ENCODE measurements at places on chromosomes 5 and 9. TPM values are rescaled to one million over a fixed set of nuclear protein-coding genes. Genes with fewer than 3 reads are reported as not detected.
A peak's percentile ranks its signal among the peaks of the same experiment; 100 is the strongest.

DNA sequence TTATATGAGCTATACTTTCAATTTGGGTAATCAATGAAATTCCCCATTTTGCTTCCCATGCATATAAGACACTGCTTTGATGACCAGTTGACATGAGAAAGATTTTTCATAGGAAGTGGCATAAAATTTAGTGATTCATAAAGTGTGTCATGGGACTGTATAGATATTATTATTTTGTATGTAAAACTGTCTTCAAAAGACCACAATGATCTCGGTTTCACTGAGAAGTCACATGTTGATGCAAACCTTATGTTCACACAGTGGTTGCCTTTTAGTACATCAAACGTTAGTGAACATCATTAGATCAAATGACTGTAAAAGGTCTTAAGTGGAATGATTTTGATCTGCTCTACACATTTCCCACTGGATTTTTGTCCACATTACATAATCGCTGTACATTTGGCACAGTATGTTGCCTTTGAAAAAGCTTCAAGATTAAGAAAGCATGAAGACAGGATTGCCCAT, 349.2 kb upstream of the MEF2C start:
- DNase-seq: no peak

DNA sequence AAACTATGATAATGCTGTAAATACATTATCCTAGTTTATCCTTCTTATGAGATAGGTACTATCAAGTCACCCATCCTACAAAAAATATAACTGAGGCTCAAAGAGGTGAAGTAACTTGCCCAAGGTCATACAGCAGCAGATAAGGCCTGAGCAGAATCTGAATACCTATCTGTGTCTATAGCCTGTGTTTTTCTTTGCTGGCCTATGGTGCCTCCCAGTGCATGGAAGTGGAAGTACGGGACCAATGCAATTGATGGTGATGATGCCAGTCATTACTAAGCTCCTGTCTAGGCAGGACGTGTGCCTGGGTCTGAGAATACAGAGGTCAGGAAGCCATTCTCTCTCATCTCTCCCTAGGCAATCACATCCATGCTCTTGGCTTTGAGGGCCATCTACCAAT, 67.8 kb downstream of the FAT2 start:
- peak; percentile 5 for DNase-seq

DNA sequence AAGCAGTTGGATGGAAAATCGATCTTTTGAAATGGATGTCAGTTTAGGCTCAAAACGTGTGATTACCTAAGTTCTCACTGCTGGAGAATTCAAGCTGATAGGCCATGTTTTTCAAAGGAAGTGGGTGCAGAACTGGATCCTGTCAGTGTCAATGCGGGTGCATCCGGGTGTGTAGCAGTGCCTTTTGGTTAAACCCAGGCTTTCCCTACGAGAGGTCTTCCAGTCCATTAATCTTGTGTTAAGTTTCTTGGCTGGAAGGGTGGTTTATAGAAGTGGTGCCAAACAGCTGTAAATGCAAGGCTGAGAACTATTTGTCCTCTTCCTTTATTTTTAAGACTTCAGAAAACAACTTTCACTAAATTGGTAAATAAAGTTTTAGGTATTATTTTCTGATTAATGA, 71.9 kb downstream of the DAPK1 start:
- DNase-seq: peak; percentile 83

DNA sequence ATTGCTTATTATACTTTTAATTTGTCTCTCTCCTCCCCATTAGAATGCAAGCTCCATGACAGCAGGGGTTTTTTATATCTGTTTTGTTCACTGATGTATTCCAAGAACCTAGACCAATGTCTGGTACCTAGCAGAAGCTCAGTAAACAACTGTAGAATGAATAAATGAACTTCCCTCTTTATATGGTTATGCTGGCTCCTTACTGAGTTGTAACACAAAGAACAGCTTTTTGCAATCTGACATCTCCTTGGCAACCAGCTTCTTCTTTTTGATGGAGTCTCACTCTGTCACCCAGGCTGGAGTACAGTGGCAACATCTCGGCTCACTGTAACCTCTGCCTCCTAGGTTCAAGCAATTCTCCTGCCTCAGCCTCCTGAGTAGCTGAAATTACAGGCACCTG, 13.6 kb downstream of the TRMO start:
- no peak for DNase-seq

GRCh38 chr9:27377147-27377807, 80.3 kb upstream of the EQTN start:
- DNase-seq: no peak

- DNase-seq: no peak
Measured at GRCh38 chr5:126055348-126055729, 367.9 kb upstream of the GRAMD2B start.

- DNase-seq: no peak
Measured at GRCh38 chr9:32524892-32525708, 896 bp downstream of the RIGI start.

DNA sequence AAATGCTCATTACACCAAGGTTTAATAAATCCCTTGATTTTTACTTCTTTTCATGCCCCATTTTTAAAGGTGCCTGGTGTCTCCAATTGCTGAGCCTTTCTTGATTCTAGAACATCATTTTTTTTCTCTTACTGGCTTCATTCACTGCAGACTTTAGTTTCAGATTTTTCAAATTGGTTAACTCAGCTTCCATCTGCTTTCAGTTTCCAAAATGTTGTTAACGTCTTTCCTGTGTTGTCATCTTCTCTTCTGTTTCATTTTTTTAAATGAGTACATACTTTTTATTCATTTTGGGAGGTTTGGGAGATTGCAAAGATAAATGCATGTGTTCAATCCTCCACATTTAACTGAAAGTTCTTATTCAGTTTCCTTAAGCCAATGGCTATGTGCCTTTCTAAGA, 126.4 kb upstream of the CCNG1 start:
- DNase-seq: no peak

DNA sequence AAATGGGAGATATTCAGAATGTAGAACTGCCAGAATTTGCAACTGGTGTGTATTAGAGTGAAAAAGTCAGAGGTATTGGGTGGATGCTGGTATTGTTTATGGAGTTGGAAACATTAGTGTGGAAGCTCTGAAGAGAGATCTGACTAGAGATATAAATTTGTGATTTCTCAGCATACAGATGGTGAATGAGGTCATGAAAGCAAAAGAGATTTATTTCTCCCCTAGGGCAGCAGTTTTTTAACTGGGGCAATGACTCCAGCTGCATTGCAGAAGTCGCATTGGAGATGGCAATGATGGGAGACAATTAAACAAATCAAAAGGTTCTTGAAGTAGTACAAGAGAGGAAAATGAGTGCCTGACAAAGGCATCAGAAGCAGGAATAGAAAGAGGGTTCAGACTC, 64.9 kb downstream of the CETN3 start:
- DNase-seq: no peak

- DNase-seq: no peak
Measured at GRCh38 chr9:91921371-91921770, 28.7 kb downstream of the ROR2 start.

DNA sequence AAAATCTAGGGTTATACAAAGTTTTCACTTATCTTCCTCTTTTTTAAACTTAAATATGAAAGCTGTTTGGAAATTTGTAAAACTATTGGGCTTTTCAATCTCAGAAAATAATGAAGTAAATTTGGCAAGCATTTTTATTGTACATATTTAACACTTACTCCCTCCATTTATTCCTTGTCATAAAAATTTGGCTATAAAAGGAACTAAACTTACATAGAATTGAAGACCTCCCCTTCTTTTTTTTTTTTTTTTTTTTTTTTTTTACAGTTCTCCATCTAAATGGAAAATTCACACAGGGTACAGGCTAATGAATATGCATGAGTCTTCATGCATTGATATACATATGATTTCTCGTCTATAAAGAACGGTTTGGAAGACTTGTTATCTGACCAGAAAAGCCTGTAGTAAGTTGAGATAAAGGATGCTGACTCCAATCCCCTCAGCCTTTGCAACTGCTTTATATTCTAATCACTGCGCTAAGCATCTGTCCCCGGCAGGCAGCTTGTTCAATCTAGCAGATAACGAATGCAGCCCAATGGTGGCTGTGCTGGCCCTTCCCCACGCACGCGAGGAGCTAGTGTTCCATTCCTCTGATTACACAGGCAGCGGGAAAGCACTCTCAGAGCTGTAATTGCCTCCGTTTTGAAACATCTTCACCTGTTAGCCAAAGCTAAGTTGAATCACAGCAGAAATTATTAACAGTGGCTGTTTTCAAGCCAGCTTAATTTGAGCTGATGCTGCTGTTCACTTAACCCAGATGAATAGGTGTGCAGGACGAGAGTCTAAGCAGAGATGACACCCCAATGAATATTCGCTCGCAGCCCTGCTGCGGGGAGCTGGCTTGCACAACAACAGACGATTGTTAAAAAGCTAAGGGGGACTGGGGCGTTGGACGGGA, 453.8 kb upstream of the ZNF608 start:
- no peak for DNase-seq

DNA sequence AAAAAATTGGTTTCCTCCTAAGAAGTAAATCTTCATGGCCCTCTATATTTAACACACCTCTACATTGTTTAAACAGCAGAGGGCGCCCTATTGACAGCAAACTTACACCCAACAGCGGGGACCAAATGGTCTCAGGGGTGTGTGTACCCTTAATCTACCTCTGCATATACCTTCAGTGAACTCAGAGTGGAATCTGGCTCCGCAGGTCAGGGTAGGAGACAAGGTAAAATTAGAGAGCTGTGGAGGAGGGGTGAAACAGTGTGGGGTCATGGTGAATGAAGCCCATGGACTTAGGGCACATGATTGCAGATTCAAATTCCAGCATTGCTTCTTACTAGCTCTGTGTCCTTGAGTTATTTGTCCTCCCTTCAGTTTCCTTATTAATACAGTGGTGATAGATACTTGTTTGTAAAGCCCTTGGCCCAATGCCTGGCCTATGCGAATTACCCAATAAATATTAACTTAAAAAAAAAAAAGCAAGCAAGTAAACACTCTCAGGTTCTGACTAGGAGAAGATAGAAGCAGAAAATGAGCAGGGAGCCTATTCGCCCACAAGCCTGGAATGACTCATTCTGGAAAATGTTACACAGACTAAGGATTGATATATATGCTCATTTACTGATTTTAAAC, 122.9 kb downstream of the CAVIN4 start:
- DNase-seq: no peak

Gene IL17B
- total RNA-seq: not detected

Gene SHOC1
- total RNA-seq: not detected

Gene FAM200C
- total RNA-seq: 1.9 TPM

Gene STKLD1
- total RNA-seq: 0.81 TPM

Gene PAEP
- total RNA-seq: not detected

Gene ESM1
- total RNA-seq: 764 TPM

Measured in pulmonary artery endothelial cell (primary cell).